ENCODE measurements at places on chromosomes 3 and 15.

- peak; percentile 31 for DNase-seq
These were observed 625.9 kb upstream of the ADAMTS9 start for GRCh38 chr3:65313666-65314065.

- DNase-seq, result peak; percentile 74
These were observed 136.7 kb upstream of the DAZL start for GRCh38 chr3:16741890-16742289.

- peak; percentile 47 for DNase-seq
These were observed 51.6 kb upstream of the LCTL start for GRCh38 chr15:66617137-66618090.

DNA sequence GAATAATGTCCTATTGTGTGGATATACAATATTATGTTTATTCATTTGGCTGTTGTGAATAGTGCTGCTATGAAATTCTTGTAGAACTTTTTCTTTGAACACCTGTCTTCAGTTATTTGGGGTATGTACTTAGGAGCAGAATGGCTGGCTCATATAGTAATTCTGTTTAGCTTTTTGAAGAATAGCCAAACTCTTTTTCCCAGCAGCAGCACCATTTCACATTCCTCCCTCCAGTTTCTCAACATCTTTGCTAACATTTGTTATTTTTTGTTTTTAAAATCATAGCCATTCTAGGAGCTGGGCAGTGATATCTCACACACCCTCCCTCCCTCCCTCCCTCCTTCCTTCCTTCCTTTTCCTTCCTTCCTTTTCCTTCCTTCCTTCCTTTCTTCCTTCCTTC, 39.7 kb downstream of the LSM3 start:
- DNase-seq, result no peak

- DNase-seq, result no peak
These were observed 43.5 kb downstream of the UBE2E2 start for GRCh38 chr3:23246651-23247050.

GRCh38 chr3:129575997-129576384, 30.5 kb downstream of the PLXND1 start:
- DNase-seq, result no peak

DNA sequence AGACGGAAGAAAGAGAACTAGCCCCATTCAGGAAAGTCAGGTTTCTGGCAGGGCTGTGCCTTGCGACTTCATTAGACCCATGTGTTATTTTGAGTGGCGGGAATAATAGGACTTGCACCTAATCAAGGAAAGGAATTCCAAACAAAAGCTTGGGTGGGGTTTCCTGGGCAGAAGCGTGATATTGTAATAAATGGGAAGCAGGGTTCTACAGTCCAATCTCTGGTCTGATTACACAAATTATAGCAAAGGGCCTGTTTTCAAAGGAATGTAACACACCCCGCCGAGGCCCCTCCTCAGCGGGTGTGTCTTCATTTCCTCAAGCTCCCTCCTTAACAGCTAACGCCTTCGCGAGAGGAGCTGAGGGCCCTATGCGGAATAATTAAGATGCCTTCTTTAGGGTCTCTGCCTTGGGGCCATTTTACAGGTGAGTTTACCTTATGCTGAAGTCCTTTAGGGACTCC, 396.0 kb upstream of the C2CD4B start:
- DNase-seq, result no peak

DNA sequence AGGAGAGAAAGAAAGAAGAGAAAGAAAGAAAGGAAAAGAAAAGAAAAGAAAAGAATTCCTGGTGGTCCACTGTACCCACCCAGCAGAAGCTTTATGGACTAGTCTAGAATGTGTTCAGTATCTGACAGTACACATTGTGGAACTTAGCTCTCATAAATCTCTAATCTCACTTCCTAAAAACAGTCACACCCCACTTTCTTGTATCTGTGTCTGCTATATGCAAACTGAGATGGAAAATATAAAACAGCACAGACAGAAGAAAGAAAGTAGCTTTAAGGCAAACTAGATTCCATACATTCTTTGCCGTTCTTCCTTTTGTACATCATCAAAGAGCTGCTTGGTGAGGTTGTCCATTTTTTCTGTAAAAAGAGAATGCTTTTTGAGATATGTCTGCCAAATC, 41.1 kb upstream of the GNB5 start:
- DNase-seq, result no peak

DNA sequence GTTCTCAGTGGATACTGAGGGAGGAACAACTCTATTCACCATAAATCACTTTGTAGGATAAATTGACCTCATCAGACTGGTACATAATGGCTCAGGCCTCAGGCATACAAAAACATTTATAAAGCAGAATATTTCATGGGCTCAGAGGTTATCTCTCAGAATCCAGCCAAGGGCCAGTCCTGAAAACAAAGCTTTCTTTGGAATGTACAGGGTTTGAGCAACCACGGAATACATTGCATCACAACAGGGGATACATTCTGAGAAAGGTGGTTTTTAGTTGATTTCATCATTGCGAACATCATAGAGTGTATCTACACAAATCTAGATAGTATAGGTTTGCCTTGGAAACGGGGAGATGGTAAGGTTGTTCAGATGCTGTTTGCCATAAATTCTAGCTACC, 33.4 kb upstream of the CTDSPL2 start:
- peak; percentile 15 for DNase-seq

DNA sequence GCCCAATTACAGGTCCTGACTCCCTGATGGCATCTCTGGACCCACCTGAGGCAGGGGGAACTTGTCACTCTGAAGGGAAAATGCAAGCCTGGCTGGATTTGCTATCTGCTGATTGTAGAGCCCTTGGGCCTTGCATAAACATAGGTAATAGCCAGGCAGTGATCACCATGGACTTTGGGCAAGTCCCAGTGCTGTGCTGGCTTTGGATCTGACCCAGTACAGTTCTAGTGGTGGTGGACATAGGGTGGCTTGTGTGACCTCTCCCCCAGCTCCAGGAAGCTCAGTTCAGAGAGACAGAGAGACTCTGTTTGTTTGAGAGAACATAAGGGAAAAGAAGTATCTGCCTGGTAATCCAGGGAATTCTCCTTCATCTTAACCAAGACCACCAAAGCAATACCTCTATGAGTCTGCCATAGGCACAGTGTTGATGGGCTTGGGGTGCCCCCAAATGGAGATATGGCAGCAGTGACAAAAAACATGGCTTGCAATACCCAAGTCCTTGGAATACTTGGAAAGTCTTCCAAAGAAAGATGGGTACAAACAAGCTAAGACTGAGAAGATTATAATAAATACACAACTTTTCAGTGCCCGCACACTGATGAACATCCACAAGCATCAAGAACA, 348.5 kb downstream of the PYDC2 start:
- DNase-seq, result peak; percentile 27

DNA sequence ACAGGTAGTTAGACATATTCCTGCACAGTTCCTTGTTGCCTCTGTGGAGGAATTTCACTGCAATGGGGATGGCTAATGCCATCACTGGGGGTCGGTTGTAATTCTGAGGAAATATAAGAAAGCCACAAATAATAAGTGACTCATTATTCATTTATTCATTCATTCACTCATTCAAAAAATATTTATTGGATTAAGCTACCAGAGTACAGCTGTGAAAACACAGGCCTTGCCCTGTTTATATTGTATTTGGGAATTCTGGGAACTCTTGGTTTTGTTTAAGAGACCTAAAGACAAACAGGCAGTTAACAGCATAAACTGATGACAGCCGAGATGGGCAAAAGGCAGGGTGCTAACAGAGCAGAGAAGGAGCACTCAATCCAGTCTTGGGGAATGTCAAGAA, 23.6 kb downstream of the PTX3 start:
- DNase-seq, result peak; percentile 95

- DNase-seq, result peak; percentile 77
These were observed 81.0 kb upstream of the BNC1 start for GRCh38 chr15:83365370-83365938.

Measured in fibroblast of skin of scalp (primary cell).